Activated naive CD4-positive, alpha-beta T cell treated with anti-CD3 and anti-CD28 coated beads, Interleukin-2, amount 10 ng/mL, durations not matched to agents 5 hours and 36 hours (primary cell): ENCODE measurements at places on chromosomes 5 and 9. TPM values are rescaled to one million over a fixed set of nuclear protein-coding genes. Genes with fewer than 3 reads are reported as not detected.

The CXCL14 gene
- not detected for total RNA-seq

The KIF20A gene
- 43.4 TPM for total RNA-seq

The DBH gene
- not detected for total RNA-seq

The SLC4A9 gene
- 0.72 TPM for total RNA-seq

The TLE1 gene
- 0.53 TPM for total RNA-seq

The MUSK gene
- total RNA-seq: not detected

The CACNA1B gene
- total RNA-seq: not detected

The EQTN gene
- not detected for total RNA-seq

The ANAPC2 gene
- total RNA-seq: 65.5 TPM

The SIGMAR1 gene
- 54.6 TPM for total RNA-seq

The CDC25C gene
- 11.1 TPM for total RNA-seq

The AFF4 gene
- 31.5 TPM for total RNA-seq

The DAB2IP gene
- not detected for total RNA-seq
